Right cardiac atrium (tissue), 5 donors: ENCODE measurements at places on chromosomes 3 and 15.

GRCh38 chr15:93030430-93031102, 58.4 kb downstream of the RGMA start:
- peak; percentile 82 for DNase-seq

- peak; percentile 26 for DNase-seq
Measured at GRCh38 chr15:77869021-77869895, 208.3 kb downstream of the TBC1D2B start.

DNA sequence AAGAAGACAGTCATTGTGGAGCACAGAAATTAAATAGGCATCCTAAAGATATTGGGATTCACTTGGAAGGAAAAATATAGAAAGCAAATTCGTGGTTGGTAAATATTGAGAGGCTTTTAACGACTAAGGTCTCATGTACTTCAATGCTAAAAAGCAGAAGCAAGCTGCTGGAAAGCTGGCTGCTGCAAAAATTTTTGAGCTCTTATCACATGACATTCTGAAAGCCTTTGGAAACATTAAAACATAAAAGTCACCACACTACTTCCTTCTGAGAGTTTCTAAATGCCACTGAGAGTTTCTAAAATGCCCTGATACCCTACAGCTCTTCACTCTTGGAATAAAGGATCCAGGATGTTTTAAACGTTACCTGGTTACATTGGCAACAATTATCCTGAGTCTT, 39.0 kb upstream of the CBLB start:
- no peak for DNase-seq

DNA sequence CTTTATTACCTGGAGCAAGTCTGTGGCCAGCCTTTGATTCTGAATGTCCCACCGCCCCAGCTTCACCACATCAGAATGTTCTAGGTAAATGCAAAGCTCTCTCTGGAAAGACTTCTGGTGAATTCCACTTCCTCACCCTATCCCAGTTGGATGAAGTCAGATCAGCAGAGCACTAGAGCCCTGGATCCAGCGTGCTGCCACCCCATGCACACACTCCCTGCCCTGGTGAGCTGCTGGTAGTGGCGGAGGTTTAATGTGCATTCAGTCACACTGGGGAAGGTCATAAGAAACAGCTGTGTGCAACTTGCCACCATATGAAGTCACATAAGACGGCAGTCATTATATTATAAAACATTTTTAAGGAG, 16.3 kb upstream of the SLC41A3 start:
- no peak for DNase-seq

DNA sequence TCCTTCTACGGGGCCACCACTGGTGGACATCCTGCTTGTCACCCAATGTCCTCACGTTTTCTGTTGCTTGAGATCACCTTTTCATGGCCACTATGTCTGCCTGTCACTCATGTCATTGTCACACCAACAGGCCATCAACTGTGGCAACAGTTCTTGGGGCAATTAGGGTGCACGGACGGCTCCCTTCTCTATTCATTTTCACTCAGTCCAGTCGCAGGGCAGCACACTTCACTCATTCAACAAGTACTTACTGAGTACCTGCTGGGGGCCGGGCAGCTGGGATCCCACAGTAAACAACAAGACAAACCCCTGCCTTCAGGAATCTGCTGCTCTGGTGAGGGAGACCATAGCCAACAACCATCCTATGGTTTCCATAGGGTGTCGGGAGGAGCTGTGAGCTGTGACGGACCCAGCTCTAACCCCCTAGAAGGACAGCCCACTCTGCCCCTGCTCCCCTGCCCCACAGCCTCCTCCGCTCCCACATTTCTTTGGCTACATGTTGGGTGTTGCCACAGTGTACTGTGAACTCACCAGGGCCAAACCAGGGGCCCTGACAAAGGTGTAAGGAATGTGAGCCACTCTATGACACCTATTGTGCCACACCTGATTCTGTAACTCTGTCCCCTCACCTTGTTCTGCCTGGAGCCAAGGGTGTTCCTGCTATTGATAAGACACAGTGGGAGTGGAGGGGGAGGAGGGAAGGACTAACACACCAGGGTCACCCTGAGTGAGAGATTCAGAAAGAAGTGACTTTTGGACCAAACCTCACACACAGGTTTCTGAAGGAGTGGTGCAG, 1.9 kb downstream of the VILL start:
- DNase-seq, result peak; percentile 7

DNA sequence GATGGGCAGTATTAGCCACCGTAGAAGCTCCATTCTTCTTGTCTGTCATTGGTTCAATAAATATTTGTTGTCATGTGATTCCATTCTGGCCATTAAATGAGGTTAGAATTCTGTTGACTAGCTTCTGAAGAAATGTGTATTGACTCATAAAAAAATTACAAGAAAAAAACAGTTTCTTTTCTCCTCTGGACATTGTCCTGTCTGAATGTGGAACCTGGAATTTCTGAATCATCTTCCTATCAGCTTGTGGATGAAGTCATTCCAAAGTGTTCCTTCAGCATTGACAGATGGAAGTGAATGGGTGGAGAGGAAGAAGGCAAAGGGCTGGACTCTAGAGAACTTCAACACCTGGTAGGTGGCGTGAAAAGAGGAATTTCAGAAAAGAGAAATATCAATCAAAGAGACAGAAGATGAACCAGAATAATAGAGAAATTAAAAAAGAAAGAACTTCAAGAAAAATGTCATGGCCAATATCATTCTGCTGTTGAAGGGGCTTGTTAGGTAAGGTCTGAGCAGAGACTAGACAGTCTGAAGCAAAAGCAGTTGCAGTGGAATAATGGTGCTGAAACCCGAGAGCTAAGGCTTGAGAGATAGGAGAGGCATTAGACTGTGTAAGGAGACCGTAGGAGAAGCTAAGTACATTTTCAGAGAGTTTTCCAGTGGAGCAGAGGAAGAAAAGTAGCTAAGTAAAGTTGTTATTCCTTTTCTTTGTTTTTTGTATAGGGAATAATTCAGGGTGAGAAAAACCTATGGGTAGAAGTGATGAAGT, 806.6 kb downstream of the SQOR start:
- DNase-seq, result no peak

DNA sequence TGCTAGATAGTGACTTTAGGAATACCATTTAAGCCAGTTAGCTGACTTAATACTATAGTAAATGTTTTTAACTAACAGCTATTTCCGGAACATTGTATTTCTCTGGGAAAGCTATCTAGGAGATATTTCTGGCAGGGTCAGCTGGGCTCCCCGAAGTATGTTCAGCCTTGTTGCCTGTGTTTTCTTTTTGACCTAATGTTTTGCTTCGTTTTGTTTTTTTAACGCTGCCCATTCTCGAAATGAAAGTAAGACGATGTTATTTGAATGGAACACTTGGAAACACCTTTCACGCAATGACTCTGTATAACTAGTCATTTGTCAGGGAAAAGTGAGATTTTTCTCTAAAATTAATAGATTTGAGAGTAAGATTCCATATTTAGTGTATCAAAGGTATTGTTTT, 702.9 kb upstream of the NAALADL2 start:
- DNase-seq, result no peak

DNA sequence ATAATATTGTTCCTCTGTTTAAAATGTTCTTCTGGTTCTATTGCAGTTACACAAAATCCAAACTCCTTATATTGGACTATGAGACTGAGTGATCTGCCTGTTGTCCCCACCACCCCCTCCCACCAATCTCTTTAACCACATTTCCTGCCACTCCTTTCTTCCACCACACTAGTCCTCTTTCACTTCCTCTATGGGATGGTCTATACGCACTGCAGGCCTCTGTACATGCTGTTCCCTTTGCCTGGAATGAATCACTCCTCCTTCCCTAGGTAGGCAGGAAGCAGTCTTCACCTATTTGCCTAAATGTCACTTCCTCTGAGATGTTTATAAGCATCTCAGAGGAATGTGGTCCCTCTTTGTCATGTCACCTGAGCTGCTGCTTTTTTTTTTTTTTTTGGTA, 4.0 kb downstream of the MAP2K1 start:
- DNase-seq, result no peak

GRCh38 chr3:165192610-165193192, 3.5 kb downstream of the SLITRK3 start:
- no peak for DNase-seq

DNA sequence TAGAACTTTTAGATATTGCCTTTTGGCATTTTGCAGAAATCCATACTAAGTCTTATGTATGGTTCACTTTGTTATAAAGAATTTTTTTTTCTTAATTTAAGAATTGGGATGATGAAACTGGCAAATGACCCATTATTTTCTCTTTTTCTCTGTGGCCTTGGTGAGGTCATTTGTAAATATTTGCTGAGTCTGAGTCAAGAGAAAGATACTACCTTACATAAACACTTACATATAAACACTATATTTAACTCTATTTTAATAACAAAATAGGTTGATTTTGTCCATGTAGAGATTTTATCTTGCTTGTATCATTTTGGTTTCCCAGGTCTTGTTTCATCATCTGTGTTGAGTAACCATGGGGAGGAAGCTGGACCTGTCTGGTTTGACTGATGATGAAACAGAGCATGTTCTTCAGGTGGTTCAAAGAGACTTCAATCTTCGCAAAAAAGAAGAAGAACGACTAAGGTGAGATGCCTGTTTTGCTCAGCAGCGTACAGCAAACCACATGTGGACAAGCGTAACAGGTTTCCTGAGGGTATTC, 91.1 kb downstream of the MYRIP start:
- DNase-seq, result no peak

DNA sequence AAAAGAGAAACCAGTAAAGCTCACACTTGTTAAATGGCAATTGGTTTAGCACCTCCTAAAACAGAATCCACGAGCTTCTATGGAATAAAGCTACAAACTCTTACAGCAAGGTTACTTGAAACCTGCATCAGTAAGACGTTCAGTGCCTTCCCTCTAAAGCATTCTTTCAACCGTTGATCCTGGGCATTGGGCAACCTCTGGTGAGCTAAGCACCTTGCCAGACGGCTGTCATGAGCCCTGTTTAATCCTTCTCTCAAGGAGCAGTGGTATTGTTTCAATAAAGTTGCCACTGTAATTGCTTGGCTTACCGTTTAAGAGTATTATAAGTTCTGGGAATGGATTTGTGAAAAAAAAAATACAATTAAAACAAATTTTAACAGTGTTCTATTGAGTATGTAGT, 75.0 kb downstream of the COL8A1 start:
- DNase-seq, result no peak

DNA sequence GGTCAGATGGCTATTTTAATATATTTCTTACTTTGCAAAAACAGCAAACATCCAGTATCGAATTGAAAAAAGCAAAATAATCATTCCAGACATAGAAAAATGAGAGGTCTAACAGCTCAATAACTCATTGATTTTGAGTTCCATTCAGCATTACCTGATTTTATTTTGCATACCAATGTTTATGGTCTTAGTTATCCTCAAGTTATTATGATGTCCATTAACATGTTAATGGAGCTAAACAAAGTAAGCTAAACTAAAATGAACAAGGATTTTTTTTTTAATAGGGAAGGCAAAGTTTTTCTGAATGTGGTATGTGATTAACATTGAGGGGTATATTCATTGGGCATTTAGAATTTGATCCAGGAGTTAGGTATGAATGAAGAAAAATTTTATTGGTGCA, 13.1 kb downstream of the MYH15 start:
- no peak for DNase-seq
